ENCODE measurements at places on chromosomes 16 and 17. TPM values are rescaled to one million over a fixed set of nuclear protein-coding genes. Genes with fewer than 3 reads are reported as not detected.

Gene IL34
- total RNA-seq, result 0.86 TPM

Gene PDILT
- total RNA-seq, result not detected

Gene ETV4
- total RNA-seq, result 4.2 TPM

Gene KRTAP2-2
- total RNA-seq, result not detected

DNA sequence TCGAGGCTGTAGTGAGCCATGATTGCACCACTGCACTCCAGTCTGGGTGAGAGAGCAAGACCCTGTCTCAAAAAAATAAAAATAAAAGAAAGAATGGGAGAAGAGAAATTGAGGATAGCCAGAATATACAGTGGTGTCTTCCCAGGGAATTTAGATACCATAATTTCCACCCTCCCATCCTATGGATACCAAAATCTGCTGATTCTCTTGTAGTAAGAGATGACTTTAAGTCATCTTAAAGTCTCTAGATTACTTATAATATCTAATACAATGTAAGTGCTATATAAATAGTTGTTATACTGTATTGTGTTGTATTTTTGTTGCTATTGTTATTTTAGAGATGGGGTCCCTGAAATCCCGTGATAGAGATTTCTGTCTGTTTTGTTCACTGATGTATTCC lies 1.5 kb upstream of the ERAL1 start:
- no peak for DNase-seq

- DNase-seq, result peak; percentile 81
Observed at GRCh38 chr16:10729104-10730048, 14.3 kb upstream of the NUBP1 start.

GRCh38 chr16:86016201-86016965 lies 117.4 kb downstream of the IRF8 start:
- peak; percentile 55 for DNase-seq

DNA sequence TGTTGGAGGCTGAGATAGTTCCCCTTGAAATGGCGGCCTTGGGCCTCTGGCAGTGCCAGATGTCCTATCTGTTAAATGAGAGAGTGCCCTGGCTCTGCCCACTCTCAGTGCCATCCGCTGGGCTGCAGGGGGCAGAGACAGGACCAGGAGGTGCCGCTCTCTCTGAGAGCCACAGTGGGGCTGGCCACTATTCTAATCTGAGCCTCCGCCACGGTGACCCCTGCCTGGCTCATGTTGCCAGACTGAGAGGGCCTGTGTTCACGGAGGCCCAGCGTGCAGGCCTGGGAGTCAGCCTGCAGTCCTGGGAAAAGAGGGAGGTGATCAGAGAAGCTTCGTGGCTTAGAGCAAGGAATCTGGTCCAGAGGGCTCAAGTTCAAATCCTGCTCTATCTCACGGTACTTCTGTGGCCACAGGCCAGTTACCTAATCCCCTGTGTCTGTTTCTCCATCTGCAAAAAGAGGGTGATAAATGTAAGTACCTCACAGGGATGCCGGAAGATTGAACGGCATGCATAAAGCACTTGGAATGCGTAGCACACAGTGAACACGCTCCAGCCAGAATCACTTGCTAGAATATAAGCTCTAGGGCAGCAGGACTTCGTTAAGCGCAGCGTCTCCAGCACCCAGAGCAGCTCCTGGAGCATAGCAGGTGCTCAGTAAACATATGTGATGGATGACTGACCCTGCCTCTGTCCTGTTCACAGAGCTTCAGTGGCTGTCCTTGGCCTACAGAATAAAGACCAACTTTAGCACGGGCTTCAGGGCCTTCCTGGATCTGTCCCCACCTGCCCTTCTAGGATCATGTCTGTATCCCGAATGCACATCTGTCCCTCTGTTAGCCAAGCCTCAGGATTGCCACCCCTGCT lies 6.3 kb downstream of the ATP2A3 start:
- DNase-seq, result no peak

All from M059J (cell line).